ENCODE measurements at places on chromosomes 6 and 20. TPM values are rescaled to one million over a fixed set of nuclear protein-coding genes. Genes with fewer than 3 reads are reported as not detected.

DNA sequence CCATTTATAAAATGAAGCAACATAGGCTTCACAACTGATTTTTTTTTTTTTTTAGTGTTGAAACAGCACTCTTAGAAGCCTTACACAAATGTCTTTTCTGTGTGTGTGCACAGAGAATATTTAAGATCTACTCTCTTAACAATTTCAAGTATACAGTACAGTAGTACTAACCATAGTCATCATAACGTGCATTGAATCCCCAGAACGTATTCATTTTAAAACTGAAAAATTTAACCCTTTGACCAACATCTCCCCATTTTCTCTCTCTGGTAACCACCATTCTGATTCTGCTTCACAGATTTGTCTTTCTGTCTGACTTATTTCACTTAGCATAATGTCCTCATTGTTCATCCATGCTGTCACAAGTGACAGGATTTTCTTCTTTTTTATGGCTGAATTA lies 475.6 kb downstream of the RFPL4B start:
- no peaks in the 10 kb centered on the region for H3K4me1 ChIP-seq
- DNase-seq = no peak

DNA sequence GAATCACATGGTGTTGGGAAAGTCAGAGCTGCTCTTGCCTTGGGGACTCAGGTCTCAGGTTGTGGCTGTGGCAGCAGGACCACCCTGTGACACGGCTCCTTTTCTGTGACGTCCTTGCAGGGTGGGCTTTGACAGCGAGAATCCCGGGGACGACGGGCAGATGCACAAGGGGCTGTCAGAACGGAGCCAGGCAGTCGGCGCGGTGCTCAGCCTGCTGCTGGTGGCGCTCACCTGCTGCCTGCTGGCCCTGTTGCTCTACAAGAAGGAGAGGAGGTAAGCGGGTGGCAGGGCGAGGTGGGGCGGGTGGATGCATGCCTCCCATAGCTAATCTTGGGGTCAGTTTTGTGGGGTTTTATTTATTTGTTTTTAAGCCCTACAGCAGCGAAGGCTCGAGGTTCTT lies 19.2 kb upstream of the SLC22A1 start:
- H3K27ac ChIP-seq = no peak overlapping the region
- peaks cover 52% of the 10 kb centered on the region for H3K36me3 ChIP-seq
- no peak overlapping the region for H3K4me3 ChIP-seq
- no peaks in the 10 kb centered on the region for H3K27me3 ChIP-seq
- DNase-seq = no peak

DNA sequence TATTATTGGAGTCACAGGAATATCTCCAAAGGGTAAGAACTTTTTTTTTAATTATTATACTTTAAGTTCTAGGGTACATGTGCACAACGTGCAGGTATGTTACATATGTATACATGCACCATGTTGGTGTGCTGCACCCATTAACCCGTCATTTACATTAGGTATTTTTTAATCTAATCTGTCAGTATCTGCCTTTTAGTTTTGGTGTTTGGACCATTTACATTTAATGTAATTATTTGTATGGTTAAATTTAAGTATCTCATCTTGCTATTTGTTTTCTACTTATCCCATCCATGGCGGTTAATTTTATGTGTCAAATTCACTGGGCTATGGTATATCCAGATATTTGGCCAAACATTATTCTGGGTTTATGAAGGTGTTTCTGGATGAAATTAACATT lies 15.4 kb upstream of the OPN5 start:
- H3K27ac ChIP-seq = no peak overlapping the region
- no peak for DNase-seq
- no peaks in the 10 kb centered on the region for H3K36me3 ChIP-seq
- H3K4me1 ChIP-seq = no peaks in the 10 kb centered on the region
- peaks cover 13% of the 10 kb centered on the region for H3K27me3 ChIP-seq
- no peak overlapping the region for H3K4me3 ChIP-seq

FHL5 gene
- not detected for total RNA-seq

KIF25 gene
- total RNA-seq = not detected

DNA sequence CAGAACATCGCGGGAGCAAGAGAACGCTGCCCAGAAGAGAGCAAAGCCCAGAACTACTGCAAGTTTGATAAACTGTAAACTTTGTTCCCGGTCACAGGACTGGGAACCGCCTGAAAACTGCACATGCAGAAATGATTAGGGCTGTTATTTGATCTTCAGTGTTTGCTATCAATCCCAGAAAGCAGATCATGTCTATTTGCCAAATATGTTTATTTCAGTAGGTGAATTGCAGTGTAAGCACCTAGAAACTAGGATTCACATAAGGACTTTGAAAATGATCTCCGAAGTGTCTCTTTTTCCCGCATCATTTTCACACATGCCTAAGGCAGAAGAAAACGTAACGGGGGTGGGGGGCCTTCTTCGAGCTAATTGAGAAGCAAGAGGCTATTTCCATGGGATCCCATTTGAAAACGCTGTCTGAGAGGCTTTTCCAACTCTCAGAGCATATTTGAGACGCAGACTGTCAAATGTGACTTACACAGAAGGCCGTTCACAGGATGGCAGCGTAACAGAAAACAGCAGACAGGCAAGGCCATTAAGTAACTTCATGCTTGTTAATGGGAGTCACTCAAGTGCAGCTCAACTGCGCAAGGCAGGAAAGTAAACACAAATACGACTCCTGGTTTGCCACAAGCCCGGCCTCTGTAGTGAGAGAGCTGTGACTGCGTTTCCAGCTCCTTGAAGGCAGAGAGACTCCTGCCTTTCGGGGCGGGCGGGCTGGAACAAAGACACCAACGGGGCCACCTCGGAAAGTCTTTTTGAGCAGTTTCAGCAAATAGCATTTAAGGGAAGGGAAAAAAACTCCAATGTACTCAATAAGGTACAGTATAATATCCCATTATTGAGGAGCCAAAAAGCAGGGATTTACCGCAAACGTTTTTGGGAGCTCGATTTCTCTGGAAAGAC lies 144.7 kb upstream of the ZNF217 start:
- H3K27me3 ChIP-seq = no peaks in the 10 kb centered on the region
- H3K4me3 ChIP-seq = no peak overlapping the region
- no peak for DNase-seq

ZKSCAN8 gene
- 18.9 TPM for total RNA-seq

CGA gene
- not detected for total RNA-seq

DNA sequence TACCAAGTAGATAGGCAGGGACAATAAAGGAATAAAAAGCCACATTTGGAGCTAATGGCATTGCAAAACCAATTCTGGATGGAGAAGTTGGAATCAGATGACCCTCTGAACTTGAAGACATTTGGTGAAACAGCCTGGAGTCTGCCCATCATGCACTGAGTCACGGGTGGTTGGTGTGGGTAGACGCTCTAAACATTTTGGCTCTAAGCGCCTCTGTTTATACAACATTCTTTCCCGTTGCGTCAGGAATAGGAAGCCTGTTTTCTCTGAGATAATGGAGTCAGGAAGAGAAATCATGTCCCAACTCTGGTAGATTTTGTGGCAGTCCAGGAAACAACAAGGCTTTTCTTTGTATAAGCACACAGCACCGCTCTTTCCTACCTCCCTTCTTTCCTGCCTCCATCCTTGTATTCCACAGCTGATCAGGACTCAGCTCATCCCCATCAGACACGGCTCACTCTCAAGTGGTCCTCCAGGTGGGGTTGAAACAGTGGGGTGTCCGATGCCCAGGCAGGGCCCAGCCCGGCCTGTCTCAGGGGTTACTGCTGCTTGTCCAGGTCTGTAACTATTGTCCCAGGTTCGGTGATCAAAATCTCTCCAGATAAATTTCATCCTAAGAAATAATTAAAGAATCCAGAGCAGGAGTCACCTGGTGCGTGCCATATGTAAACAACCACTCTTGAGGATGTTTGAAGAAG lies 12.1 kb upstream of the RAMACL start:
- no peak overlapping the region for H3K4me3 ChIP-seq
- DNase-seq = no peak
- no peaks in the 10 kb centered on the region for H3K36me3 ChIP-seq
- no peaks in the 10 kb centered on the region for H3K4me1 ChIP-seq
- H3K27me3 ChIP-seq = no peaks in the 10 kb centered on the region

DNA sequence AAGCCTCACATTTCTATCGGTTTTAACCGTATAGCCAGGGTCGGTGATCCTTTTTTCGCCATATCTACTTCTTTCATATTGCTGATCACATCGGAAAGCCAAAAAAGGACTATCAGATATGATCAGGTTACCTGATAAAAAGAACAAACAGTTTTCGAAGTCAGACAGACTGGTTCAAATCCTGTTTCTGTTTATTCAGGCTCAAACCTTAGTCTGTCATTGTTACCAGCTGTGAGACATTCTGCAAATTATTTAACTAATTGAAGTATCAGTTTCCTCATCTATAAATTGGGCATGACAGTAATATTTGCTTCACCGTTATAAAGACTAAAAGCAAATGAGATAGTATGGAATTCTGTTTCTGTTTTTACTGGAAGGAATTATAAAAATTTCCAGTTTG lies 111.3 kb downstream of the TSHZ2 start:
- DNase-seq = no peak
- H3K27me3 ChIP-seq = no peaks in the 10 kb centered on the region
- no peaks in the 10 kb centered on the region for H3K36me3 ChIP-seq
- H3K4me1 ChIP-seq = peaks cover 3% of the 10 kb centered on the region
- H3K4me3 ChIP-seq = no peak overlapping the region

- no peak for DNase-seq
- no peaks in the 10 kb centered on the region for H3K27me3 ChIP-seq
- peak overlapping the region; percentile 60 for H3K27ac ChIP-seq
- peaks cover 19% of the 10 kb centered on the region for H3K4me1 ChIP-seq
- H3K4me3 ChIP-seq = no peak overlapping the region
Measured at GRCh38 chr6:36493859-36494258, 51.1 kb downstream of the KCTD20 start.

- no peak for DNase-seq
- no peak overlapping the region for H3K27ac ChIP-seq
- no peaks in the 10 kb centered on the region for H3K27me3 ChIP-seq
- no peak overlapping the region for H3K4me3 ChIP-seq
- H3K4me1 ChIP-seq = no peaks in the 10 kb centered on the region
- no peaks in the 10 kb centered on the region for H3K36me3 ChIP-seq
Measured at GRCh38 chr6:156538875-156539660, 238.1 kb upstream of the ARID1B start.

Data from activated CD8-positive, alpha-beta T cell treated with anti-CD3 and anti-CD28 coated beads for 36 hours (primary cell).